ENCODE measurements at places on chromosomes 11 and 22. TPM values are rescaled to one million over a fixed set of nuclear protein-coding genes. Genes with fewer than 3 reads are reported as not detected.

CACNA1I gene
- 0.60 TPM for total RNA-seq

NFAM1 gene
- 0.53 TPM for total RNA-seq

GRCh38 chr22:43891360-43892182 is at the start of gene PNPLA5:
Gene PNPLA5, minus strand, starts transcription at chr22:43892013. Its CDS starts 133 bp downstream, at chr22:43891880.
- DNase-seq = no peak

- DNase-seq = no peak
These were observed 7.2 kb downstream of the ARHGEF12 start for GRCh38 chr11:120343429-120343828.

DNA sequence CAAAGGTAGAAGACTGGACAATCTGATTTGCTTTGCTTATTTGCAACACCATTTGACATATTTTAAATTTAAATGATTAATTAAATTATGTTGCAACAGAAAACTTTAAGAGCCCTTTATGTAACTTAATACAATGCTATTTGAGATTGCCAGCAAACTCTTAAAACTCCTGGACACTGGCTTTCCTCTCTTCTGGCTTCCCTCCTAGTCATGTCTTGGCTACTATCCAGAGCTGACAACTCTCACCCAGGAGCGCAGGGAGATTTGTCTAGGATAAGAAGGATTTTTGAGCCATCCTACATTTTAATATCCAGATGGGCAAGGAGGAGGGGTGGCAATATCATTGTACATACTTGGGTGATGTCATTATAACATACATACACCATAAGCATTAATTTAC is 134.3 kb downstream of the ELP4 start:
- no peak for DNase-seq

- no peak for DNase-seq
These were observed 5.8 kb upstream of the OR5B2 start for GRCh38 chr11:58433638-58434203.

DNA sequence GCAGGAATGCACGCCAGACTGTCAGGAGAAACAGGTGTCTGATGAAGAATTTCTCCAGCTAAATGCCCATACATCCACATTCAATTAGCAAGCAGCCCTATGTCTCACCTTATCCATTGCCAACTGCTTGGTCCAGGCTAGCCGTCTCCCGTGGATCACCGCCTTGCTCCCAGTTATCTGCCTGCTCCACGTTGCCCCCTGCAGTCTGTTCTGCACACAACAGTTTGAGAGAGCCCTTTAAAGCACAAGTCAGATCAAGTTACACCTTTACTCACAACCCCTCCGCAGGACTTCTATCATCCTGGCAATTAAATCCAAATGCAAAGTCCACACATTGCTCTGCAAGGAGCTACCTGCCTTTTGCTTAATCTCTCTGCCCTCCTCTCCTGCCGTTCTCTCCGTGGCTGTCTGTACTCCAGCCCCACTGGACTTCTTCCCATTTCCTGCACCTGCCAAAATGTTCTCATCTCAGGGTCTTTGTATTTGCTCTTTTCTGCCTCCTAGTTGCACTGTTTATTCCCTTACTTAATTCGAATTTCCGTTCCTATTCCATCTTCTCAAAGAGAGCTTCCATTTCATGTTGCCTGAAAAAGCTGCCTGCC is 185.3 kb upstream of the LARGE1 start:
- DNase-seq = peak; percentile 73

GRCh38 chr11:19506816-19507486 is 205.7 kb upstream of the NAV2 start:
- no peak for DNase-seq

- no peak for DNase-seq
These were observed 14.0 kb upstream of the SESN3 start for GRCh38 chr11:95245038-95245437.

- no peak for DNase-seq
These were observed 2.5 kb downstream of the TP53AIP1 start for GRCh38 chr11:128940156-128940555.

DNA sequence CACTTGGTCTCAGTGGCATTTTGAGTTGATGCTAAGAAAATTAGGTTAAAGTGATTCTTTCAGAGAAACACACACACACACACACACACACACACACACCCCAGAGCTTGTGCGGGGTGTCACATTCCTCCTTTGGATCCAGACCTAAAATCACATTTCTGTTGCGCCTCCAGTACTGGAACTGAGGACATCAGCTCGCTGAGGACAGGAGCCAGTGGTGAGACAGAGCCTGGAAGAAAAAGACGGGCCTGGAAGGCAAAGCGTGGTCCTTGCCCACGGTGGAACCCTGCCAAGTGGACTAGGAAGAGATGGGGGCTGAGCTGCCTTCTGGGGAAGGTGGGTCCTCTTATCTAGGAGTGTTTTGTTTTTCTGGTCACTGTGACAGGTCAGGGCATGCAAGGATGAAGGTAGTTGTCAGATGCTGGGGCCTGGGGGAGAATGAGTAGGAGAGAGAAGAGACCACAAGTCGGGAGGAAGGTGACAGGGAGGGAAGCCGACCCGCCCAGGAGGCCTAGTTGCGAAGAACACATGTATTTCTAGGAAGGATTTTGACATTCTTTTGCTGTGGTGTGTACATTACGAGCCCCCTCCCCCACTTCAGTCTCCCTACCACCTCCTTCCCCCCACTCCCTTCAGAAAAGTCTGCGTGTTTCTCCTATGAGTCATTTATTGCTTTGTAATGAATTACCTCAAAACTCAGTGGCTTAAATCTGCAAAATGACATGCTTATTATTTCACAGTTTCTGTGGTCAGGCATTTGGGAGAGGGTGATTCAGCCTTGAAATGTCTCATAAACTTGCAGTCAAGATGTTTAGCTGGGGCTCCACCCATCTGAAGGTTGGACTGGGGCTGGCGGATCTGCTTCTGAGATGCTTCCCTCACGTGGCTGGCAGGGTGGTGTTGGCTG is 4.8 kb upstream of the ELFN2 start:
- DNase-seq = no peak

GRCh38 chr22:34045311-34045710 is 125.0 kb upstream of the LARGE1 start:
- no peak for DNase-seq
